Activated naive CD4-positive, alpha-beta T cell (primary cell): ENCODE measurements at places on chromosomes 12 and 14.

DNA sequence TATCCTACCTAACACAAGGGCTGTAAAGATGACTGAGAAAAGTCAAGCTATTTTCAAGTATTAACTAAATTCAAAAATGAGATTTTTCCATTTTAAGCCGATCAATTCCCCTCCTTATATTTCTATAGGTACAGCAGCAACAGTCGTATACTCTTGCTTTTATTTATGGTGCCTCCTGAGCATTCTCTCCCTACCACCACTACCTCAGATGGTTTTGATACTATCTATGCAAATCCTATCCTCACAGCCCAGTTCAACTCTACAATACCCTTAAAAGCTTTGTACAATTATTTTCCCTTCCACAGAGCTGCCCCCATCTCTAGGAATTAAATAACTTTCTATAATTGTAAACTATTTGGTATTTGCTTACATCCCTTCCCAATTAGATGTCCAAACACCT is 52.1 kb downstream of the GALC start:
- no peak for DNase-seq

- peak; percentile 4 for DNase-seq
Measured at GRCh38 chr12:25052196-25052913, 103.5 kb upstream of the BCAT1 start.

- DNase-seq, result no peak
Measured at GRCh38 chr12:130909111-130909510, 37.2 kb downstream of the RAN start.

- no peak for DNase-seq
Measured at GRCh38 chr12:56839915-56840325, 76.8 kb downstream of the HSD17B6 start.

- no peak for DNase-seq
Measured at GRCh38 chr12:44817687-44818086, 58.4 kb downstream of the NELL2 start.

GRCh38 chr14:76696361-76696760 is 64.9 kb upstream of the VASH1 start:
- no peak for DNase-seq

DNA sequence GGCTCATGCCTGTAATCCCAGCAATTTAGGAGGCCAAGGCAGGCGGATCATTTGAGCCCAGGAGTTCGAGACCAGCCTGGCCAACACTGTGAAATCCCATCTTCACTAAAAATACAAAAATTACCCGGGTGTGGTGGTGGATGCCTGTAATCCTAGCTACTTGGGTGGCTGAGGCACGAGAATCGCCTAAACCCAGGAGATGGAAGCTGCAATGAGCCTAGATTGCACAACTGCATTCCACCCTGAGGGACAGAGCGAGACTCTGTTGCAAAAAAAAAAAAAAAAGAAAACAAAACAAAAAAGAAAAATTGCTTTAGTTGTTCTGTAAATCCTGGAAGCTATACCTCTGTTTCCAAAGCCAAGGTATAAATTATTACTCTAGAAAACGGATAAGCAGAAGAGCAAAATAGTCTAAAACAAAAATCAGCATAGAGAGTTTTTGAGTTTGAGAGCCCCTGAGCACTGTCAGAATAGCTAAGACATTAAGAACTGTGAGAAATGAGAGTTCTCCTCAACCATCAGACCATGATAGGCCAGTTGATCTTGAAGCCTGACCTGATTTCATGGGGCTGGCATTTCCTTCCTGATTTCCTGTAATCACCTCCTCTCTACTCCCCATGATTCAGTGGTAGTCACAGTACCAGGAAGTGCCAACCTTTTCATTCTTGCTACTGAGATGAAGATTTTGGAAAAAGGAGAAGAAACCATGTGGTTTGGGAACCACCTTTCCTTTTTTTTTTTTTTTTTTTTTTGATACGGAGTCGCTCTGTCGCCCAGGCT is 31.7 kb downstream of the ATP2A2 start:
- no peak for DNase-seq

GRCh38 chr14:97266653-97267052 is 469.5 kb downstream of the VRK1 start:
- DNase-seq, result no peak

DNA sequence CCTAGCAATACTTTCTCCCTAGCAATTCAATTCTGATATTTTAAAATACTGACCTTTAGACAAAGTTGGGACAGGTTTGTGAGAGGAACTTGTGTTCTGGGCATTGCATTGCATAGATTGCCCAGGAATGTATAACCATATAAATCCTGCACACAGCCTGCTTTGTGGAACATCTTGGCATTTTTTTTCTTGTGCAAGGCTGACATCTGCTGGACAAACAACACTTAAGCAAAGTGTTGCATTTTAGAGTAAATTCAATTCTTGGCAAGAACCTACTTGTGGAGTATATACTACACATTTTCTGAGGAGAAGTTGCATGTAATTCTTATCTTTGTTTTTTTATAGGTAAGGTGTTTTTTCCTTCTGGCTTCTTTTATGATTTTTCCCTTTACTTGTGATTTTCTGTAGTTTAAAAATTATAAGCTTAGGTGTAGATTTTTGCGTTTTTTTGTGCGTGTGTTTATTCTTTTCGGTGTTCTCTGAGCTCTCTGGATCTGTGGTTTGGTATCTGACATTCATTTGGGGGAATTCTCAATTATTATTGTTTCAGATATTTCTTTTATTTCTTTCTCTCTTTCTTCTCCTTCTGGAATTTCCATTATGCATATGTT is 26.4 kb downstream of the TESPA1 start:
- DNase-seq, result no peak

- DNase-seq, result no peak
Measured at GRCh38 chr12:92478692-92479091, 224.1 kb upstream of the PLEKHG7 start.

GRCh38 chr12:46386877-46387629 is 14.5 kb upstream of the SLC38A2 start:
- DNase-seq, result no peak

GRCh38 chr12:97968641-97969197 is 506.1 kb downstream of the RMST start:
- DNase-seq, result no peak

DNA sequence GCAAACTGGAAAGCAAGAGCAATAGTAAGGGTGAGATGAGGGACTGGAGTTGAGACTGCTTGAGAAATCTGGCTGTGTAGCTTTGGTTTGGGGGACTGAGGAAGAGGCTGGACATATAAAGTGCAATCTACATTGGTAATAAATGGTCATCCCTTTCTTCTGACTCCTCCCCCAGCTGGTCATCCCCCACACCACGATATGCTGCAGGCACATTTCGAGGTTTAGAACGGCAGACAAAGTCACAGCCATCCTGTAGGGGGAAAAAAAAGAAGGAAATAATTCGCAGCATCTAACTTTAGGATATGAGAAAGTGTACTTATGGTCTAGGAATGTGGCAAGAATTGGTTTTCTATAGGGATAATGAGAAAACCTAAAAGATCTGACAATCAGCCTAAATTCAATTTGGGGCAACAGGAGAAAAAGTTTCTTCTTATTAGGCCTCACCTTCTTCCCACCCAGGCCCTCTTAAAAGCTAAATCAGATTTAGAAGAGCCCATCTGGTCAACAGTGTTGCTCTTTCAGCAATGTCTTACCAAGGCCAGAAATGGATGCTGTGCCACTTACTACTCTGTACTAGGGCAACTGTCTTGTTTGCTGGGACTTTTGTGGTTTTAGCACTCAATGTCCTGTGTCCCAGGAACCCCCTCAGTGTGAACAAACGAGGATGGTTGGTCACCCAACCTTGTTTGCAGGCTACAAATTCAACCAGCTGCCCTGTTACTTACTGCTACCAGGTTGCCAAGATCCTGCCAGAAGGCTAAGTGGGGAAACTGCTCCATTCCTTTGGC is 7.6 kb downstream of the M6PR start:
- DNase-seq, result no peak

GRCh38 chr12:106287364-106287763 is 15.2 kb upstream of the TCP11L2 start:
- no peak for DNase-seq

DNA sequence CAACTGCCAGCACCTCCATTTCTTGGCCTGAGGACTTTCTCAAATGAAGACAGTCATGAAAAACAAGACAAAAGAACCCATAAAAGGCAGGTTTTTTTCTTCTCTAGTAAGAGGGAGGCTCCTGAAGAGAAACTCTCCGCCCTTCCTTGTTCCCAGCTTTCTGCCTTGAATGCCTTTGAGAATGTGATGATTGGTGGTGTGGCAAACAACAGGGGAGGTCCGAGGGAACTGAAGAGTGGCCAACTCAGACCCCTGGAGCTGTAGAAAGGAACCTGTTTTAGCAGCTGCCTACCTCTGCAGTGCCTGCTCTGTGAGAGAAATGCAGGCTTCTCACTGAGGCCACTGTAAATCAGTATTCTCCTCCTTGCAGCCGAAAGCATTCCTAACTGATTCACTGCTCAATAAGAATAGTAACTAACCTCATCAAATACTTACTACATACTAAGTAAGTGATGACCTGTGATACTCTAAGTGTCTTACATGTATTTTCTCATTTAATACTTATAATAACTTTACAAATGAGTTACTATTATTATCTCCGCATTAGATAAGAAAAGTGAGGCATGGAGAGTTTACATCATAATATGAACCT is 16.7 kb upstream of the ERC1 start:
- no peak for DNase-seq

- no peak for DNase-seq
Measured at GRCh38 chr12:12087693-12088034, 16.9 kb downstream of the BCL2L14 start.

- DNase-seq, result no peak
Measured at GRCh38 chr12:47507221-47507620, 198.6 kb downstream of the RPAP3 start.

DNA sequence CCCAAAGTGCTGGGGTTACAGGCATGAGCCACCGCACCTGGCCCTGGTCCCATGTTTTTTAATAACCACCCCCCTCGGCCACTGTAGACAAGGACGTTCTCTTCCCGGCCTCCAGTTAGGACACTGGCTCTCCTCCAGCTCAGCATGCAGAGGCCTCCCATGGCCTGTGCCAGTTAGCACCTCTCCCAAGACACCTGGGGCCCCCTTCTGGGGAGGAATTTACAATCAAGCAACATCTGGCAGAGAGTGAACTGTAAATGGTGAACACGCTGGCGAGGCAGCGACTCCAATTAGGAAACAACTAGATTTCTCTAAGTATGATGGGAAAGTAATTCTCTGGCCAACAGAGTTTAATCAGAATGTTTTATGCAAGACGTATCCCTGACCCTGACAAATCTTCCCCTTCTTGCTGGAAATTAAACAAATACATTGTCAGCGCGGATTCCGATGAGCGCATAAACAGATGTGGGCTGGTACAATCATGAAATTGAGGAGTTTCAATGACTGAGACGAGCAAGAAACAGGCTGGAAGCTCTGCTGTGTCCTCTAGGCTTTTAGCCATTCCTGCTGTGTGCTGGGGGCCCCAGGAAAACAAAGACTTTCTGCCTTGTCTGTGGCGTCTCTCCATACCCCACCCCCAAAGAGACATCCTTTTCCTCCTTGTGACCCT is 61.7 kb upstream of the DLK1 start:
- DNase-seq, result no peak

GRCh38 chr14:47917344-47917954 is 242.0 kb upstream of the MDGA2 start:
- no peak for DNase-seq

DNA sequence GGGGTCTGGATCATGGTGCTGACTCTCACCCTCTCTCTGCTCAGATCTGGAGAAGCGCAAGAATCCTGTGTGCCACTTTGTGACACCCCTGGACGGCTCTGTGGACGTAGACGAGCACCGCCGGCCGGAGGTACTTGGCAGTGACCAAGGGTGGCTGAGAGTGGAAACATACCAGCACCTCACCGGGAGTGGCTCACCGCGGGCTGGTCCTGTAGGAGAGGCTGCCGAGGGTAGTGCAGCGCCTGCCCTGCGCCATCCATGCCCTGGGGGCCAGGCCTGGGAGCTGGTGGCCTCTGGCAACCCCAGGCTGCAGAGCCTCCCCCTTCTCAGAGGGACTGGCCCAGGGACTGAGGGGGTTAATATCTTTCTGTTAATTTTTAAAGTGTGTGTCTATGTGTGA is 46.2 kb downstream of the IL31 start:
- no peak for DNase-seq

- no peak for DNase-seq
Measured at GRCh38 chr12:10301103-10301502, 6.6 kb upstream of the KLRD1 start.

GRCh38 chr14:36721877-36722276 is 60.2 kb downstream of the PAX9 start:
- DNase-seq, result no peak

- DNase-seq, result no peak
Measured at GRCh38 chr14:103712633-103713247, 2.5 kb downstream of the XRCC3 start.

DNA sequence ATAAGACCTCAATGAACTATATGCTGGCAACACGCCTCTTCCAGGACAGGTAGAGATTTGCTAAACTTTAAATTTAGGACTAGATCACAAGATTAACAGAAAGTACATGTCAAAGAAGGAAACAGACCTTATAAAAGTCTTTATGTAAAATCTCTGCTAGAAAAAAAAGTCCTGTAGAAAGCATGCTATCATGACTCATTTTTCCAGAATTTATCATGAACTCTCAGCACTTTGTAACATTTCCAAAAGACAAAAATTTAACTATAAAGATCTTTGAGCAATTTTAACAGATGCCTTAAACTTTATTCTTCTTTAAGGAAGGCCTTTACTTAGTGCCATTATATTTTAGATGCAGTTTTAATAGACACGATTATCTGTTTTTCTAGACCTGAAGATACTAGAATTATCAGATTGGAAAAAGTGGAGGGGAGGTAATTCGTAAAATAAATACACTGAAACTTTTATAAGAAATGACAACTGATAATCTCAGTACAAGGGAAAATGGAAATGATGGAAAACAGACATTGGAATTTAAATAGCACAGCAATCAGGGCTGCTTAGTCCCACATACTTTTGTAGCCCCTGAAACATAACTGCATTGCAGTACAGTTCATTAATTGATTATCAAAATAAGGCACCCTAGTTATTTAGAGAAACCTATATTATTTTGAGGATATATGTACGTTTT is 92.0 kb downstream of the TTLL5 start:
- DNase-seq, result no peak

GRCh38 chr12:1811948-1812291 is 8.4 kb upstream of the LRTM2 start:
- DNase-seq, result no peak

DNA sequence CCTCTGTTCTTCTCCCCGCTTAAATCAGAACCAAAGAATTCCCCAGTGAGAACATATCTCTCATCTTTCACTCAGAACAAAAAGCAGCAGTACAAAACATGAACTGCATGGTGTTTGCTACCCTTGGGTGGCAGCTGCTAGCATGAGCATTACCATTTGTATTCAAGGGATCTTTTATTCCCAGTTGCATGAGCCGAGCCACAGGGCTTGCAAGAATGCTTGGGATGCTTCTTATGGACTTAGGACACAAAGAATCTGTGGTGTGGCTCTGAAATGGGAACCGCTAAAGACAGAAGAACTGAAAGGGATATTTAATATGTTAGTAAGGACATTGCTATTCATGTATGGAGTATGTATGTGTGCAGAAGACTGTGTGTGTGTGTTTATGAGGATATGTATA is 190.6 kb downstream of the TMX1 start:
- no peak for DNase-seq
